GOT3 (cell line): ENCODE measurements at places on chromosomes 12 and 14.

GRCh38 chr12:124861898-124862676 lies 1.6 kb downstream of the SCARB1 start:
- DNase-seq: no peak

GRCh38 chr14:79629411-79630287 lies 581.7 kb downstream of the DIO2 start:
- no peak for DNase-seq

GRCh38 chr12:119864591-119864990 lies 12.5 kb downstream of the CIT start:
- DNase-seq: no peak

DNA sequence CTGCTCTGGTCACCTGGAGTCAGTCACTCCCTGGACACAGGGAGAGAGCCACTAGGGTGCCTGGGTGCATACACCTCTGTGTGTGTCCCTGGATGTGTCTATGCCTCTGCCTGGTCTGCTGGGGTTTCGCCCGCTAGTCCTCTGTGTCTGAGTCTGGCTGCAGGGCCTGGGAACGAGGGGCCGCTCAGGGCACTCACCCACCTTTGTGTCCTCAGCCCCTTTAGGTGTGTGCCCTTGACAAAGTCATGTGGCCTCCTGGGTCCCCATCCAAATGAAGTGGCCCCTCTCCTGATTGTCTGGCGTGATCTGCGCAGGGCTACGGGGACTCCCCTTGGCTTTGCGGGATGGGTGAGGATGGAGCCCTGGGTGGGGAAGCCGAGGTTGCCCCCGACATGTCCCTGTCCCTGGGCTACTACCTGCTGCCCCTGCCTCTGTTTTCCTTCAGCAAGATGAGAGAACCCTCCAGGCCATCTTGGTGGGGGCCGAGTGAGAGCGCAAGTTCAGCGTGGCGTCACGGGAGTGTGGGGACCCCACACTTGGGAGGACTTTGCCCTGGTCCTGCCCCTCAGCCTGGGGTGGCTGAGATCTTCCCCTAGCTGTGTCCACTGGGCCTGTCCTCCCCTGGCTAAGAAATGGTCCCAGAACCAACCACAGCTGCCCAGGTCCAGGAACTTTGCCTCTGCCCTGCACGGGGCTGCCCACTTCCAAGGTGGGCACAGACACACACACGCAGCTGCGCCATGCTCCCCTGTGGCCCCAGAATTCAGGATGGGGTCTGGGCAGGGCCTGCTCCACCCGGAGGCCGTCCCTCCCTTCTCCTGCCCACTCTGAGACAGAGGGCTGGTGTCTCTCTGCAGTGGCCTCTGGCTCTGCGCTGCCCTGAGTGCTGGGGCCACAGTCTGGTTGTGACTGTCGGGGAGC lies 2.7 kb upstream of the AHNAK2 start:
- DNase-seq: no peak

DNA sequence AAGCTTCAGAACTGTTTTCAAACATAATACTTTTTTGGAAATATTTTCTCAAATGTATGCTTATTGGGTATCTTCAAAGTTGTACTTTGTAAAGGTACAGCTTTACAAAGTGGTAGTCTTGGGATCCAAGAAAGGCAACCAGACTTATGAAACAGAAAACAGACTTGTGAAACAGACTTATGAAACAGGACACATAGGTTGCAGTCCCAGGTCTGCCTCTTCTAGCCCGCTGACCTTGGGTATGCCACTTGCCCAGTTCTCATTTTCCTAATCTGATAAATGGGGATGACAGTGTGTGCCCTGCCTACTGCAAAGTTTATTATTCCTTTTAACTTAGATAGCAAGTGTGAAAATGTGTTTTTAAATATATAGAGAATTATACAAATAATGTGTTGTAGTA lies 114.3 kb downstream of the KICS2 start:
- DNase-seq: no peak

GRCh38 chr12:77796775-77797174 lies 33.9 kb upstream of the NAV3 start:
- DNase-seq: no peak

GRCh38 chr14:22510527-22511110 lies 78.4 kb downstream of the DAD1 start:
- DNase-seq: no peak

- no peak for DNase-seq
These were observed 62.4 kb downstream of the ATF7IP start for GRCh38 chr12:14427929-14428328.

GRCh38 chr12:49827051-49827400 lies 1.2 kb downstream of the NCKAP5L start:
- DNase-seq: no peak

DNA sequence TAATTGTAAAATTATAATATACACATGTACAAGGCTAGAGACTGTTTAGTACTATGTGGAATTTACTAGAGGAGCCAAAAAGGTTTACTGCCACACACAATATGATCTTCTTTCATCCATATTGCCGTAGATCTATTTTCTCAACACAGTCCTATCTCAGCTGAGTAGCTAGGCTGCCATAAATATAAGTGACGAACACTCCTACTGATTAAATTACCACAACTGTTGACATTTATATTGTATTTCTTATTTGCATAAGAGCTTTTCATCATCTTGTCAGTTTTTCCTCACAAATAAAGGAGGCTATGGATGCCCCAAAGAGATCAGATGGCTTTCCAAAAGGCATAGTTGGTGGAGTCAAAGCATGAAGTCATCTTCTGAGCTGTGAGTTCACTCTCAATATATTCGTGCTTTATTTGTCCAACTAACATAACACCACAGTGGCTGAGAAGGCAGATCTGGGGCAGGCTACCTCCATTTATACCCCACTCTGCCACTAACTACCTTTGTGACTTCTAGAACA lies 78.6 kb downstream of the CCDC59 start:
- no peak for DNase-seq

- DNase-seq: no peak
These were observed 18.8 kb downstream of the WBP11 start for GRCh38 chr12:14784471-14784870.

GRCh38 chr14:35391388-35391710 lies 13.2 kb downstream of the NFKBIA start:
- no peak for DNase-seq

DNA sequence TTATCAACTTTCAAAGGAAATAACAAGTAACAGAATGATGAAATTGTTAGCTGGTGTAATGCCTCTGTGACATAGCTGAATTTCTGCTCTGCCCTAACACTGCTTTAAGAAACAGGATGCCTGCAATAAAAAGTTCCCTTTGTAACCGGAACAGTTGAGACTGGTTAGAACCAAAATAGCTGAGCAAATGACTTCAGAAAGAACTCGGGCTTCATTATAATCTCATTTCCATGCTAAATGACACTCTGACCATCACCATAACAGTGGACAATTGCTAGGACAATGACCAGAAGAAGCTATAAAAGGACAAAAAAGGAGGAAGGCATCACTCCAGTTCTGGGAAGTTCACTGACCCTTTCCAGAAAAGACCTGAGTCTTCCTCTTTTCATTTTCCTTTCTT lies 23.5 kb upstream of the PYGL start:
- DNase-seq: no peak

DNA sequence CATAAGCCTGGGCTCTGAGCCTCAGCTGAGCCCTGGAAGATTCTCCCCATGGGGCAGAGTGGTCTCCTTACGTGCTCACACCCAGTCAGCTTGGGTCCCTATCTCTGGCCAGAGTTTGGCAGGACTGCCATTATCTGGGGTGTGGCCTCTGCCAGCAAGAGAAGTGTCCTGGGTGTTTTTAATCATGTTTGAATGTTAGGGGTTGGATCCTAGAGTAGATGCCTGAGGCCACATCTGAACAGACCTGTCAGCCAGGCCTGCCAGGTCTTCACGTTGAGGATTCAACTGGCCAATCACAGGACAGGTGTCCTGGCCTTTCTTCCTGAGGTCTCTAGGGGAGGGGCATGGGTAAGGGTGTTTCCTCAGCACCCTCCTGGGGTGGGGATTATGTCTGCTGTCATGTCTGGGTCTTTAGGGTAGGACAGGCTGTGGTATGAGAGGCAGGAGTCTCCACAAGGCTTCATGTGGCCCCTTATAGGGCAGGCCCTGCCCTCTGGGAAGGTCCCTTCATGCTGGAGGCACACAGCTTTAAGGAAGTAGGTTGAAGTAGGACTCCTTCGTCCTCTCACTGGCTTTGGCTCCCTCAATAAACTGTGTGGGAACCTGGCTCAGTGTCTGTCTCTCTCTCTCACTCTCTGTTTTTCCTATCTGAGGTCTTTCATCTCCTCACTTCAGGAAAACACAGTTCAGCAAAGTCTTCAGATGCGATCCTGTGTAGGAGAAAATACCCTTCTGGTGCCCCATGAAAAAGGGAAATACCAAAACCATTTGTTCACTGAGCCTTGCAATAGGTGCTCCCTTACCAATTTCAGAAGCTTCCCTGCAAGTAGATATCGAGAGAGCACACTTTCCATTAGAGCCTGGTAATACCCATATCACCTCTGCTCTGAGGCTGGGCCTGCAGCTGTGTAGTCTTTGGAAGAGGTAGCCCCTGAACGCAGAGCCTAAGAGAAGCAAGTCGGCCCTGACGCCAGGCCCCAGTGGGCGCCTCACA lies 6.7 kb upstream of the FITM1 start:
- no peak for DNase-seq

GRCh38 chr14:86055512-86056075 lies 525.6 kb downstream of the FLRT2 start:
- DNase-seq: no peak

- peak; percentile 54 for DNase-seq
These were observed at the start of gene ZFP36L1 for GRCh38 chr14:68792979-68793733. TSS of gene ZFP36L1 (minus strand) at chr14:68793067. CDS start at chr14:68792938, 129 bp downstream.

GRCh38 chr12:19155981-19156734 lies 26.6 kb downstream of the PLEKHA5 start:
- DNase-seq: no peak

DNA sequence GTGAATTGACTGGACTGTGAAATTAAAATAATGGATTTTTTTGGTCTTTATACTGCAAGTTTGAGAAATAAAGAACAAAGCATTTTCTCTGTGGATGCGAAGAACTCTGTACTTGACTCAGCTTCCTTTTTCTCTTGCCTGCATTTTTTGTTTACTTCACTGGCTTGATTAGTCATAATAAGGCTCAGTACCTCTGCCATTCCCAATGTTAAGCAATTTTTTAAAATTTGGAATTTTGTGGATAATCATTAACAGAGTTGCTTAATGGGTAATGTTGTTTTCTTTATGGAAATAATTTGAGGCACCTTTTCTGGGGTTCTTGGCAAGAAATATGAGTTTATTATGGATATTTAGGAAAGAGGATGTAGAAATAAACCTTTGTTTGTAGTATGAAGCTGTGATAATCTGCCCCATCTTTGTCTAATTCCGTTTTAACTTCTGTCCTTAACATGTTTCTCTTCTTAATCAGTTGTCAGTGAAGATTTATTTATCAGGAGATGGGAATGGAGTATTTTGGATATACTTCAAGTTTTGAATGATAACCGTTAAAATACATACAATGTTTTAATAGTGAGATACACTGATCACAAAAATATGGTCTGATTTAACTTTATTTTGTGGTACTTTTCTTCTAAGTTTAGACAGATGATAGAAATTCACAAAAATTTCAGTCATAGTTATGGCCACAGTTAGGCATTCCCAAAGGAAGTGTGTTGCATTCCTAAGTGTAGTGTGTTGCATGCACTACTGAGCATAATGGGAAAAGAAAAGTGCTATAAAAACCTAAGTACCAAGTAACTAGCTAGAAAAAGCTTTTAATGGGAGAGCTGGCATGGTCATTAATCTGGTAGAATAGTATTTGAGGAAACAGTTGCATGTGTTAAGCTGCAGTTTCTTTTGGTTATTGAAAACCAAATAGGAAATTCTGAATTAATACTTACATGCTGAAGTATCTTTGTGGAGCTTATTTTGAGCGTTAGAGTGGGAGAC lies 27.7 kb downstream of the WNK1 start:
- DNase-seq: no peak

- DNase-seq: no peak
These were observed 5.3 kb downstream of the KRT7 start for GRCh38 chr12:52238207-52238840.

GRCh38 chr14:71913342-71913741 lies 18.9 kb upstream of the RGS6 start:
- no peak for DNase-seq

DNA sequence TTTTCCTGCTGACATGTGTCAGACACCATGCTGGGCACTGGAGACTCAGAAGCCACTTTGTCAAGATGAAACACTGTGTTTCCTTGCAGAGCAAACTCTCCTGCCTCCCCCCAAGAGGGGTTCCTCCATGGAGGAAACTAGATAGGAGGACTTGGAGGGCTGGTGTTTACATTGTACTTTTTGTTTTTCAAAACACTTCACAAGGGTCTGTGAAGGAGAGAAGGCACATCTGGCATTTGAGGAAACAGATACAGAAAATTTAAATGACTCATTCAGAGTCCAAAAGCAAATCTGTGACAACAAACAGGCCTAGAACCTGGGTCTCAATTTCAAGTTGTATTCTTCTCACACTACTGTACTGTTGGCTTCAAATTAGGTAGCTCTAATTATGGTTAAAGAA lies 6.7 kb upstream of the CDKL1 start:
- DNase-seq: no peak

GRCh38 chr12:106249411-106250135 lies 1.8 kb upstream of the CKAP4 start:
- no peak for DNase-seq

DNA sequence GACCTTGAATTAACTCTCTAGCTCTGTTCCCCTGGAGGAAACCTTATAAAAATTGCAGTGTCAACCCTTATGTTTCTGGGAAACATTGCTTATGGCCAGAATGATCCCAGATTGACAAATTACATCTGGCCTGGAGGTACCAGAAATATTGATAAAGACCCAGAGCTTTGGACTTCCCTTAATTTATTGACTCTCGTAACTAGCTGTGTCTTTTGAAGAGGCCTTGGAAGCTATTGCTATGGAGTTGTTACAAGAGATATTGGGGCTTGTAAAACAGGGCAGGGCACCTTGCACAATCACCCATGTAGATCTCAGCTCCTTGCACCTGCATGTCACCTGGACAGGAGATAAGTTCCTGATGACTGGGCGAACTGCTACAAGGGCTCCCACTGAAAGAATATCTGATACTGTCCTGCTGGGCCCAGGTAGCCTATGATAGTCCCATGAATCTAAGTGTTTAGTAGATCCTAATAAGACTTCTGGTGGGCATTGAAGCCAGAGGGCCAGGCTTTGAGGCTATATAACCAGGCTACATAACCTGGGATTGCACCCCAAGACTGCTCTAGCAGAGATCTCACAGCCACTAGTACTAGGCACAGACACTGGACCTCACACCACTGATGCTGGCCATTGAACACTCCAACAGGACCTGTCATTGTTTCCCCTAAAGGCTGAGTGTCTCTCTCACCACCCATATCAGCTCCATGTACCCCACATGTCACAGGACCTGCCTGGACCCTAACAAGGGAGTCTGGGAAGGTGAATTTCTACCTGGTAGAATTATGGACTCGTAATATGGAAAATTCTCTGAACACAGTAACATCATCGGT lies 135.7 kb upstream of the PWP1 start:
- DNase-seq: no peak

- no peak for DNase-seq
These were observed 13.7 kb downstream of the REM2 start for GRCh38 chr14:22896760-22897159.

GRCh38 chr14:93173943-93174395 lies 10.7 kb downstream of the MOAP1 start:
- DNase-seq: no peak

GRCh38 chr14:71591929-71592328 lies 340.3 kb upstream of the RGS6 start:
- no peak for DNase-seq
